ENCODE measurements at places on chromosomes 3 and 15.
A peak's percentile ranks its signal among the peaks of the same experiment; 100 is the strongest.

- no peak for DNase-seq
Observed at GRCh38 chr15:70342554-70343548, 245.1 kb upstream of the TLE3 start.

GRCh38 chr3:36991923-36992805 lies 767 bp downstream of the EPM2AIP1 start:
- peak; percentile 13 for DNase-seq

GRCh38 chr3:123202451-123202850 lies 708 bp downstream of the SEC22A start:
- DNase-seq = no peak

- DNase-seq = no peak
Observed at GRCh38 chr3:152843955-152844354, 9.0 kb downstream of the P2RY1 start.

GRCh38 chr3:44186712-44187111 lies 55.0 kb upstream of the TOPAZ1 start:
- no peak for DNase-seq

DNA sequence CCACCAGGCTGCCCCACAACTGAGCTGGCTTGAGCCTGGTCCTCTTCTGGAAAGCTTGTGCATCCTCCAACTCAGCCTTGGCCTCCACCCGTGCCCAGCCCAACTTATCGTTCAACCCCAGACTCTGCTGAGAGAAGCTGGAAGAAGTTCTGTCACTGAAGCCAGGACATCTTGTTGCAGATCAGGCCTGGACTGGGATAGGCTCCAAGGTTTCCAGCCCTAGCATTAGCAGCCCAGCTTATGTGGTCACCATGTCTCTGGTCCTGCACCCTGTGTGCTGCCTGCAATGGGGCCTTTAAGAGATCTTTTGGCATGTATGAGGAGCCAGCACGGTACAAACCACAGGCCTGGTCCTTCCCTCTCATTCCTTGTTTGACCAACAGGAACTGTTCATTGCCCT lies 15.2 kb upstream of the CAMP start:
- DNase-seq = no peak

DNA sequence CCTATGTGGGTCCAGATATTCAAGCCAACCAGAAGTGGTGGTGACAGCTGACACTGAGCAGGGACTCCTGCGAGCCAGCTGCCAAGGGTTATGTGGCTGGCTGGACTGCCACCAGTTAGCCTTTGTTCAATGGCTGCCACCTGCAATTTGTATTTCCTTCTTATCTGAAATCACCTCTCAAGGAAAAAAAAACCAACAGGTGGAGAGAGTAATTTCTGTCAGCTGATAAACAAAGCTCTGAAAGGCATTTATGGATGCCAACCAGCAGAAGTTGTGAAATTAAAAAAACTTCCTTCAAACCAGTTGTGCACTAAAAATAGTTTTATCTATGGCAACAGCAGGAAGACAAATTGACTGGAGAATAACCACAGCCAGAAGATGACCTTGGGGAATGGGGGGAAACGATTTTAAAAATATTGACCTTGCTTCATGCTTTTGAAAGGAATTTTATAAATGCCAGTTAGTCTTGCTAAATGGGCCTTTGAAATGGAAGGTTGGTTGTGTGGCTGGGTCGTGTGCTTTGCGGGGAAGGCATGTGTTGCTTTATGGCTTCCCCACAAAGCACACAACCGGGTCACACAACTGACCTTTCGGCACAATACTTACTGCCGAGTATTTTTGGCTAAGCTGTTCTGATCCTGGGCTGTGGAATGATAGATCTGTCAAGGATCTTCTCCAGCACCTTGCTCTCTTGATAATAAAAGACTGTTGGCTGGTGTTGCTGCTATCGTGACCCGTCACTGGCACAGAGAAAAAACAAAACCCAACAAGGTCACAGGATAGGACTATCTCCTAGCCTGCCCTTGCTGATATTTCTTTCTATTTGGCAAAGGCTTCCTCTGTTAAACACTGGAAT lies 3.5 kb downstream of the MYZAP start:
- no peak for DNase-seq

DNA sequence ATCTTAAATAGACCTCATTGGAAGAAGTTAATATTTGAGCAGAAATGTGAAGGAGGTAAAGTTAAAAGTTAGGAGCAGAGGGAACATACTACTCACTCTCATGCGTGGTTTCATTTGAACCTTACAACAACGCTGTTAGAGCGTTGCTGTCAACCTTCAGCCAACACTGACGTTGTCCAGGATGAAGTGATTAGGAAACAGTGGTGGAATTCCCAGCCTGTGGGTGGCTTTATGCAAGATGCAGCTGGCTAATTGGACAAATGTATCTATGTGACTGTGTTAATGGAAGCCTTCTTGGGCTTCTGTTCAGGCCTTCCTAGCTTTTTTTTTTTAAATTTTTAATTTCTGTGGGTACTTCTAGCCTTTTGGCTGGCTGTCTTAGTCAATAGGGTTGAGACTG lies 40.5 kb downstream of the PTPRG start:
- no peak for DNase-seq

DNA sequence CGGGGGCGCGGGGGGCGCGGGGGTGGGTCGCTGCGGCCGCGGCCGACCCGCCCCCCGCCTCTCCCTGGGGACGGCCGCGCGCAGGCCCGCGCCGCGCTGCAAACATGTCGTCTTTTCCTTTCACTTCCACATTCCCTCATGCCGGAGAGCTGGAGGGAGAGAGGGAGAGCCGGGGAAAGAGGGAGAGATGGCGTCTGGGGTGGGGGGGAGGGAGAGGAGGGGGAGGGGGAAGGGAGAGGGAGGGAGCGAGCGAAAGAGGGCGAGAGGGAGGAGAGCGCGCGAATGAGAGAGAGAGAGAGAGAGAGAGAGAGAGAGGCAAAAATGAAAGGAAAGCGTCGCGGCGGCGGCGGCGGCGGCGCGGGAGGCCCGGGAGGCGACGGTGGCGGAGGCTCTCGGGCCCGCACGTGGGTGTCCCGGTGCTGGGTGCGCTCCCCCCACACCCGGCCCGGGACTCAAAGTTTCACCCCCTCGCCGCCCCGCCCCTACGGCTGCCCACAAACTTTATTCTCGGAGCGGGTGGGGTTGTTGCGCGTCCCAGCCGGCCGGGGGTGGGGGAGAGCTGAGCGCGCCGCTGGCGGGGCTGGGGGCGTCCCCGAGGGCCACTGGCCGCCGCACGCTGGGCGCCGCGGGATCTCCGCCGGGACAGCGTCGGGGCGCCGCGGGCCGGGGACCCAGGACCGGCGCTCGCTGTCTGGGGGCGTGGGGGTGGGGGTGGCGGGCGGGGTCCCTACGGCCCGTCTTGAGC lies 731 bp downstream of the ZNF710 start:
- peak; percentile 29 for DNase-seq

DNA sequence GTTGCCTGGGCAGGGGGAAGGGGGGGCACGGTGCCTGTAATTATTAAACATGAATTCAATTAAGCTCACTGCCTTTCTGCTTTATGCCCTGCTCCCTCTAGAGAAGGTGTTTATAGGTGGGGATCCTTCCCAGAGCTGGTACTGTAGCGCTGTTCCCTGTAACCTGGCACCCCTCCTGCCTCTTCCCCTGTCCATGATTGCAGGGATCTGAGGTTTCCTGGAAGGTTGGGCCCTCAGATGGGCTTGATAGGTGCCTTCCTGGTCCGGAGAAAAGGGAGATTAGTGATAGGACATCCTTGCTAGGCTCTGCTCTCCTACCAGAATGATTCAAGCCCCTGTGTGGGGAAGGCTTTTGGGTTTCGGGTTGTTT lies 2.1 kb upstream of the FAM131A start:
- no peak for DNase-seq

DNA sequence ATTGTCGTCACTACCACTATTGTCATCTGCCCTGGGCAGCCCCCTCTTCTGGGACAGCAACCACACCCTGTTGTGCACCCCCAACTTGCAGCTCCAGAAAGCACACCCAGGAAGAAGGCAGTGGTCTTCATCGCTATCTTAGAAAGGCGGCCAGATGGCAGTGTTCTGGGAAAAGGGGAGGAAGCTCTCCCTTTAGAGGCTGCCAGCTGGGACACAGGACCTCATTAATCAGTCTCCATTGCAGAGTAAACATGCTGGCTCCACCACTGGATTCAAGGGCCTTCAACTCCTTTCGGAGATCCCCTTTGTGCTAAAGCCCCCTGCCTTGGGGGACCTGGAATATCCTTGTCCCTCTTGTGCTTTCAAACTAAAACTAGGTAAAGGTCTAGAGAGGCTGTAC lies 199.3 kb upstream of the LINGO1 start:
- no peak for DNase-seq

DNA sequence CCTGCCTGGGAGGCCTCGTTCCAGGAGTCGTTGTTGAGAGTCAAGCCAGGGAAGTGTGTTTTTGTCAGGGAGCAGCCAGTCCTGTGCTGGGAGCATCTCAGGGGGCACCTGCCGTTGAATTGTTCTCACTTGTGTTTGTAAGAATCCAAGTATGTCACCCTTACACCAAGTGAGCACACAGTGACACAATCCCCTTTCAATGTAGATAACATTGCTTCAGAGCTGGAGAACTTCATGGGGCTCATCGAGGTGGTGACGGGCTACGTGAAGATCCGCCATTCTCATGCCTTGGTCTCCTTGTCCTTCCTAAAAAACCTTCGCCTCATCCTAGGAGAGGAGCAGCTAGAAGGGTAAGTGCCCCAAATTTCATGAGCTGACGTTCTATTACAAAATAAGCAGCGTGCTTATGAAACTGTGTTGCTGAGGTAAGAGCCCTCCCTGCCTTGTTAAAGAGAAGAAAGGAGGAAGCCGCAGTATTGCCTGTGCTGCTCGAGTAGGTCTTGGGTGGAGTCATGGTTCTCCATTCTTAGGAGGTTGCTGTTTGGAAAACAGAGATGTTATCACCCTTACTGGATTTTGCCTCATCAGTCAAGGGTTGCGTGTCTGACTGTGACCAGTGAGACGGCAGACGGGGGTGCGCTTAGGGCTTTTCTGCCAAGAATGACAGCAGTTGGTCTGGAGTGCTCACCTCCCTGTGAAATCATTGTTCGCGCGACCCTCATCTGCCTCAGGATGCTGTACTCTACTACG lies 108.1 kb downstream of the PGPEP1L start:
- DNase-seq = no peak

- no peak for DNase-seq
Observed at GRCh38 chr15:89998141-89998661, 2.9 kb upstream of the ZNF710 start.

GRCh38 chr3:73315706-73316105 lies 254.2 kb downstream of the EBLN2 start:
- DNase-seq = no peak

DNA sequence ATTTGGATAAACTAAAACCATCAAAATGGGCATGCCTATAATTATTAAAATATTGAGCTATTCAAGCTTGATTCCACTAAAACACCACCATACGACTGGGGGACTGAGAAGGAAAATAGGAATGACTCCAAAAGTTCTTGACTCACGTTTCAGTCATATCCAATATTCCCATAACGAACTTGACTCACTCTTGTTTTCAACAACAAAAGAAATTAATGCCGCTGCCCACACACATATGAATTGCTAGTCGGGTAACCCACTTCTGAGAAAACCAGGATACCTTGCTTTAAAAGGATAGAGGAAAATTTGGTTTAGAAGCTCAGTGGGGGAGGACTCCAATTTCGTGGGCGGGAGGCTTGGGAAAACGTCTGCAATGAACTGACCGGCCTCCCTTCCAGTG lies 5.2 kb downstream of the HTR3C start:
- DNase-seq = peak; percentile 6

DNA sequence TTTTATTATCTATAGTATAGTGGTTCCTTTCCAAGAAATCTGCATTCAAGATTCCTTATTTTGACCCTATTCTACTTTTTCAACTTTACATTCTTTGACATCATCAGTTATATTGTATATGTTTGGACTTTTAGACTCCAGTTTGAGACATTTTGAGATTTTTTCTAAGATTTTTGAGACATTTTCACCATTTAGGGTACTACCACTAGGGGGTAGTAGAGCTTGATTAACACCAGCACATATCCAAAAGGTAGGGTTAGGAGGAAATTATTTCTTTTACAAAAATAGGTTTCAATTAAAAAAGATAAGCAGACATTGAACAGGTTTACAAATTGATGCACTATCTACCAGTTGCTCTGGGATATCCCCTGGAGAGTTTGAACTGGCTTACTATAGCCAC lies 262.5 kb downstream of the SCAPER start:
- no peak for DNase-seq

DNA sequence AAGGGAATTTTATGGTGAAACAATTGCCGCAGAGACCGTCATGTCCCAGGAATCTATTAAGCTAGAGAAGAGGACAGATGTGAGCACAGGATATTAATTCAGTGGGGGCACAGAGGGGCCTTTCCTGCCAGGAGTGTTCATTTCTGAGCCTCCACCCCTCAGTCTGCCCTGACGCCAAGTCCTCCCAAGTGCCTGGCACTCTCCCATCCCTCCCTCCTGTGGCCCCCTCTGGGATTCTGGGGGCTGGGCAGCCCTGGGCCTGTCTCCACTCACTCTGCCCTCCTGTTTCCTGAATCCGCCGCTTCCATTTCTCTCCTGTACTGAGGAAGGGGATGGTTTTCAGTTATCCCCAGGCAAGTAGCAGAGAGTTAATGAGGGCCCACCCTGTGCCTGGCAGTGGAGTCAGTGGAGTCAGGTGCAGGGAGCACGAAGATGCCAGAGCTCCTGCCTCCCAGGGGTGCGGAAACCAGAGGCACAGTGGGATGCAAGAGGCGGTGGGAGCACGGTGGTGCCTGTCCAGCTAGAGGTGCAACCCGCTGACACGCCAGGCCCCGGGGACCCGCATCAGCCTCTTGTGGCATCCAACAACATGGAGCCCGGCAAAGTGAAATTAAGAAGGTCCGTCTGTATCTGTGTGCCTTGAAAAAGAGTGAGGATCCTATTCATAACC lies 212.5 kb downstream of the XXYLT1 start:
- DNase-seq = no peak

DNA sequence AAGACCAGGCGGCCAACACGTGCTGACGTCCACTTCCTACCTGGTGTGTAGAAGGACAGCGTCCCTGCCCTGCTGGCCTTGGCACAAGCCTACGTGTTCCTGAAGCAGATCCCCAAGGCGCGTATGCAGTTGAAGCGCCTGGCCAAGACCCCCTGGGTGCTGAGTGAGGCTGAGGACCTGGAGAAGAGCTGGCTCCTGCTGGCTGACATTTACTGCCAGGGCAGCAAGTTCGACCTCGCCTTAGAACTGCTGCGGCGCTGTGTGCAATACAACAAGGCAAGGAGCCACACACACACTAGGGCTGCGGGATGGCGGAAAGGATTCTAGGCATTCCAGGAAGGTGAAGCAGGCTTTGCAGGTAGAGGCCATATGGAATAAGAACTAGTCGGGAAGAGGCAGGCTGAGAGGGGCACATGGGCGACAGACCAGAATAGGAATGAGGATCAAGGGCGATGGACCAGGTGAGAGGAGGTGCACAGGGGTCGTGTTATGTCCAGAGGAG lies 15.9 kb downstream of the CSRNP1 start:
- DNase-seq = no peak

GRCh38 chr3:47295322-47295721 lies 12.6 kb downstream of the KLHL18 start:
- DNase-seq = no peak

- DNase-seq = no peak
Observed at GRCh38 chr15:80747317-80748053, 31.7 kb upstream of the CEMIP start.

Measured in fibroblast of skin of left biceps (primary cell).